ENCODE measurements at places on chromosomes 2 and 18.

DNA sequence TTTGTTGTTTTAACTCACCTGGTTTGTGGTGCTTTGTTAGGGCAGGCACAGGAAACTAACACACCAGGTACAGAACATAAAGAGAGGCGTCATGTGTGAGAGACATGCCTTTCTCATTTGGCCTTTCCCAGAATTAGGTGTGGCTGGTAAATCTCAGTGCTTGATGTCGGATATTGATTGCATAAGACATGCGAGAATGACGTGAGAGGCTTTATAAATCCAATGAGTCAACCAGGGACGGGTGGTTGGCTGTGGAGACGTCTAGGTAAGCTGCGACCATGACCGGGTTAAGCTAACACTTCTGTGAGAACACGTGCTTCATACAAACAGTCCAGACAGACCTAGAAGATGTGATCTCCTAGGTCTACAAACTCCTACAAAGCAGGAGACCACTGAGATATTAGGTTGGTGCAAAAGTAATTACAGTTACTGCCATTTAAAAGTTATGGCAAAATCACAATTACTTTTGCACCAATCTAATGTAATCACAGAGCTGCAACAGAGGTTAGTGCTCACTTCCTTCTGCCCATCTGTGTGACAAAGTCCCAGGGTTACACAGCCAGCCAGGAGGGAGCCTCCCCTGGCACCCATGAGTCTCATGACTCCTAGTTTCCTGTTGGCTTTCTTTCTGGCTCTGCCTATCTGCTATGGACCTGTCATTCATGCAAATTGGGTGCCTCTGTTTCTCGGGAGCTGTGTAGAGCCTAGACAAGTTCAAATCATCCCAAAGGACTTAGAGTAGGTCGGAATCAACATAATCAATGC, 98.9 kb upstream of the ATP8B1 start:
- peak; percentile 52 for DNase-seq

GRCh38 chr2:43715300-43716098, 39.3 kb upstream of the C1GALT1C1L start:
- no peak for DNase-seq

DNA sequence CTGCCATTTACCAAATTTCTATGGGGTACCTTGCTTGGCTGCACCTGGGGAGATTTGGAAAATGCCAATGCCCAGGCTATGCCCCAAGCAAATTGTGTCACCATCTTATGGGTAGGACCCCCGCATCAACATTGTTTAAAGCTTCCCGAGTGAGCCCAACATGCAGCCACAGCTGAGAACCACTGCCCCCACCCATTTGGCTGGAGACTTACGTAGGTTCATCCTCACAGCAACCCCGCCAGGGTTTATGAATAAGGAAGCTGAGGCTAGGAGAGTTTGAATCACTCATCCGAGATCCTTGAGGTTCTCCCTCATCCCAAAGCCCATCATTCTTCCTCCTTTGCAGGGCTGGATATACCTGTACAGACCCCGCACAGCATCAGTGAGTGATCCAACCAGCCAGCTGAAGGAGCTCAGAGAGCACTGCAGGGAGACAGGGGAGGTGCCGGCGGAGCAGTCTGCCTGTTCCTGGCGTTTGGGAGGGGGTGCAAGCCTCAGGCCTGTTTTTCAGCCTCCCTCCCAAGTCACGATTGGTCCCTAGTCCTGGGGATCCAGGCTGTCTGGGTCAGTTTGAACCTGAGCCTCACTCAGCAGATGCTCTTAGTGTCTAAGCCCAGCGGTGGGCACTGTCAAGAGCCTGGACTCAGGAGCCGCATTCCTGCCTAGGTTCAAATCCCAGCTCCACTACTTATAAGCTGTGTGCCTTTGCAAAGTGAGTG, 164.9 kb downstream of the SMAD7 start:
- no peak for DNase-seq

- DNase-seq = no peak
These were observed 441.3 kb downstream of the RND3 start for GRCh38 chr2:150046211-150046610.

DNA sequence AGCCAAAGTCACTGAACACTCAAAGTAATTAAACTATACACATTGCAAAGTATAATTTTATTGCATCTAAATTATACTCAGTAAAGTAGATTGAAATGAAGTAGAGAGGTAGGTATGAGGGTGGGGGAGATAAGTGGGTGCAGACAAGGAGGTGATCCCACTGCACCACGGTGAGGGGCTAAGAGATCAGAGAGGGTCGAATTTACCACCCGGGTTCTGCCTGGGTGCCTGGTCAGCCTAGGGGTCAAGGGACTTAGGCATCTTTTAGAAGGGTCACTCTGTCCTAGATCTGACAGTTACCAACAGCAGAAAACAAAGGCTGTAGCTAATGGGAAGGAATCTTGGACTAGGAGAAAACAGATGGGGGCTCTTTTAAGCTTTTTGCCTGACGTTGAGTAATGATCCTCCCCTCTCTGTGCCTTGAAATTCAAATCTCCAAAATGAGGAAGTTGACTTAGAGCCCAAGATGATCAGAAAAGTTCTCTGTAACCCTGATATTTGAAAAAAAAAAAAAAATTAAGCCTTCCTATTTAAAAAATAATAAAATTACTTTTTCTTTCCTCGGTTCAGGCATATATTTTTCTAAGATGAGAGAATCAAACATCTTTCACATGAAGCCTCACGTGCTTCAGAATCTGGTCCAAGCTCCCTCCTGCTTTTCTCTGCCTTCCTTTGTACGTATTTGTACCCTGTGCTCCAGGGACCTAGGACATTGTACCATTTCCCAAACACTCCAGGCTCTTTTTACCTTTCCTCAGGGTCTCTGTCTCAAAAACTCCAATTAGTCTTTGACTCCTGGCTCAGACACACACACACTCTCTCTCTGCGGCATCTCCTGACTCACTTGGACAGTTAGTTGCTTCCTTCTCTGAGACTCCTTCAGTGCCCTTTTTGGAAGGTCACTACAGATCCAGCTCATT, 353.9 kb downstream of the CYRIA start:
- DNase-seq = no peak

- peak; percentile 24 for DNase-seq
These were observed 64.9 kb downstream of the LPIN2 start for GRCh38 chr18:2948038-2948437.

DNA sequence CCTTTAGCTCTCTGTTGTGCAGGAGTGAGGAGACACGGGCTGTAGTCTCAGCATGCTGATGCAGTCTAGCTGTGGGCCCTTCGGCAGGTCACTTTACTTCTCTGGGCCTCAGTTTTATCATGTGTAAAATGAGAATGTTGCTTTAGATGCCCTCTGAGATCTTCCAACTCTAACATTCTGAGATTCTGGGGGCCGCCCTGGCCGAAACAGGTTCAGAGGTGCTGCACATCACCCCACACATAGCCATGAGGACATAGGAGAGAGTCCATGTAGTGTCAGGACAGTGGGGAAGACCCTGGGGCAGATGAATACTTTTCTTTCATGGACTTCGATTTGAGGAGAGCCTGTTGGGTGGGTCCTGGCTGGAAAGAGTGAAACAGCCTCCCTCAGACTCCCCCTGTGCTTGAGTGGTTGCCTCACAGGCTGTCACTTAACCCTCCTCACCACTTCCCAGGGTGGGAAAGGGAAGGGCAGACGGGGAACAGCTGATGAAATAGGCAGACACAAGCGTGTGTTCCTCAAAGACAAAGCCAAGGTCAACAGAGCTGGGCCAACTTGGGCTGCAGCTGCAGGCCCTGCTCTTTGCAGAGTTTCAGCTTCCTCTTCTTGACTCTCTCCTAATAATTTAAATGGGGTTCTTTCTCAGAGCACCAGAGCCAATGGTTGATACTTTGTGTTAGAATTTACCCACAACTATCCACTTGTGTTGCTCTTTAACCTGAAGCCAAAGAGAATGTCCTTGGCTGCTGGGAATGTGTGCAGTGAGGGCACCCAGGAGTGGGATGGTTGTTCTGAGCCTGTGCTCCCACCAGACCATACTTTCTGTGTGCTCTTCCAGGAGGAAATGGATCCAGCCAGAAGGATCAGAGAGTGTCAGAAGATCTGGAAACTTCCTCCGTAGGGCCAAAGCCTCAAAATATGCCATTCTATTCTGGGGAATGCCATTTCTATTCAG, 14.7 kb upstream of the MRPL33 start:
- no peak for DNase-seq

GRCh38 chr2:68766376-68766845, 31.8 kb downstream of the ARHGAP25 start:
- DNase-seq = no peak

DNA sequence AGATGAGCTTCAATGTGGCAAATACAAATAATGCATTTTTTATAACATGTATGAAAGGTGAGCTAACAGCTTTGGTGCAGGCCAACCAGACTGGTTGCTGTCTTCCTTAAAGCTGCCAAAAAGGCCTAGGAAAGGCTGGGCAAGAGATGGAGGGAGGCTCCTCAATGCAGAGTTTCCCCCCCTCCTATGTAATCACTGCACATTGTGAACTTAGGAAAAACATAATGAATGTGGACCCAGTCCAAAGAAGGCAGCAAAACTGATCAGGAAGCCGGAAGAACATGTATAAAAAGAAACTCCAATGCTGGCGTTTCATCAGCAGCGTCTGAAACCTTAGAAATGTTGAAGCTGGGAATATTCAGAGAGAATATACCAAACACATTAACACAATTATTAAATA, 84.2 kb upstream of the LYPD6 start:
- no peak for DNase-seq
